Stimulated activated CD4-positive, alpha-beta T cell treated with anti-CD3 and anti-CD28 coated beads, Interleukin-15, amount 100 ng/mL, for 1 hour (primary cell): ENCODE measurements at places on chromosomes 4 and X.

- DNase-seq = no peak
These were observed 137.7 kb upstream of the TENT5D start for GRCh38 chrX:80282535-80282934.

GRCh38 chr4:40990236-40990898, 224.0 kb downstream of the APBB2 start:
- no peak for DNase-seq

- no peak for DNase-seq
These were observed 151.0 kb downstream of the VCX3A start for GRCh38 chrX:6383917-6384316.

DNA sequence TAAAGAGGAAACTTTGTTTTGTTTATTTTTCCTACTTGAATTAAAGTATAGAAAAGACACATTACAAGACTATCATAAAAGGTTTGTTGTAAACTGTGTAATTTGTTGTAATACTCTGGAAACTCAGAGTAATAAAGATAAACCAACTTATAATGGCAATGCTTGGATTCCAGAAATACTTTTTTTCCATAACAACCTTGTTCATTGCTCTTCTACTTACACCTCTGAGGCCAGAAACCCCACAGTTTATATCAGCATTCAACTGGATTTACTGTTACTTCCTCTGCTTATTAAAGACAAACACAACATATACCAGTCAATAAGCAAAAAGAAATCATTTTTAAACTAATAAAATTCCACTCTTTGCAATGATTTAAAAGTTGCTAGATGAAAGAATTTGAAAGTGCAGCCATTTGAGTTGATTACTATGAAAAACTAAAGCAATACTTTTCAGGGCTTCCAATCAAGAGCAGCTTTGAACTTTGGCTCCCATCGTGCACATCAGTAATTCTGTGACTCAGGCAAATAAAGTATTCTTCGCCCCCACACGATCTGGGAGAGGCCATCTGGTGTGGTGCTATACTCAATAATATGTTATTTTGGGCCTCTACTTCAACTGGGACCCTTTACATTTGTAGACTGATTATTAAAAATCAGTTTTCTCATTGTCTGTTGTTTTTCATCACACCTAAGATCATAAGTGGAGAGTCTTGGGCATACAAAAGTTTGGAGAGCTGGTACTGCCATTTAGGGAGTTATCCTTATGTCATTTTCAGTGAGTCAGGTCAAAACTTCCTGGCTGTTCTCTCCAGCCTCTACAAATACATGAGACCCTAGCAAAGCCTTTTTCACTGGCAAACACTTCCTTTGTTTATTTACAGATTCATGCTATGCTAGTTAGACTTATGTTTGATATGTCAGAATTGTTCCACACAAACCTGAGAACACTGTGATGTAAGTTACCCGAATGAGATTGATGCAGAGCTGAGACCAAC, 20.5 kb downstream of the DDIT4L start:
- no peak for DNase-seq

- no peak for DNase-seq
These were observed 11.9 kb downstream of the ZBTB49 start for GRCh38 chr4:4302001-4302400.
